ENCODE measurements at places on chromosomes 16 and 17.
A peak's percentile ranks its signal among the peaks of the same experiment; 100 is the strongest.

GRCh38 chr17:44130693-44131349, 7.4 kb upstream of the HDAC5 start:
- no peak for DNase-seq

GRCh38 chr16:84058664-84059063, 16.1 kb upstream of the SLC38A8 start:
- DNase-seq: no peak

DNA sequence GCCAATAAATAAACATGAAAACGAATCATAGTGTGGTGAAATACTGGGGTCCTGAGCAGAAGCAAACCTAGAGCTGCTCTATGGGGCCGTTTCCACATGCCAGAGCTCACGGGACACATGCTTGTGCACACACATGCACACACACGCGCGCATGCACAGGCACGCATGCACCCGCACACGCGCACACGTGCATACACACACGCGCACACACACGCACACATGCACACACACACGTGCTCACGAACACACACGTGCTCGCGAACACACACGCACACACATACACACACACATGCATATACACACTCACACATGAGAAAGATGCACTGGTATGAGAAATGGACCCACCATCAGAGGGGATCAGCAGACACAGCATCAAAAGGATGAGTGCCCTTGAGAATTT, 52.2 kb upstream of the DNAJA2 start:
- DNase-seq: no peak

DNA sequence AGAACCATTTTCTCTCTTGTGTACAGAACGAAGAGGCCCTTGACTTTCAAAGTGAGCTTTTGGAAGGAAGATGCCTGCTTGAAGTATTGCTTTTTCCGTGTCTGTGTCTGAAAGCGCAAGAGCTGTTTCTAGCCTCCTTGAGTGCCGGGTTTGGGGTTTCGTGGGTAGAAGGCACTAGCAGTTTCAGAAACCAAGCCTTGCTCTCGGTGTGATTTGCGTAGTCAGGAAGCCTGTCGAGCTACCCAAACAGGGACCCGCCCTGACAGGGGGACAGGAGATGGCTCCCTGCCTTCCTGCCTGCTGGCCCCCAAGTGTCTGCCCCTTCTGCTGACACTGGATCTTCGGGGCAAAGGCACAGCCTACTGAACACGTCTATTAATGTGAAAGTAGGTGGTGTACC, 322.0 kb downstream of the MAF start:
- no peak for DNase-seq

GRCh38 chr16:27287887-27288286, 19.3 kb upstream of the NSMCE1 start:
- DNase-seq: no peak

DNA sequence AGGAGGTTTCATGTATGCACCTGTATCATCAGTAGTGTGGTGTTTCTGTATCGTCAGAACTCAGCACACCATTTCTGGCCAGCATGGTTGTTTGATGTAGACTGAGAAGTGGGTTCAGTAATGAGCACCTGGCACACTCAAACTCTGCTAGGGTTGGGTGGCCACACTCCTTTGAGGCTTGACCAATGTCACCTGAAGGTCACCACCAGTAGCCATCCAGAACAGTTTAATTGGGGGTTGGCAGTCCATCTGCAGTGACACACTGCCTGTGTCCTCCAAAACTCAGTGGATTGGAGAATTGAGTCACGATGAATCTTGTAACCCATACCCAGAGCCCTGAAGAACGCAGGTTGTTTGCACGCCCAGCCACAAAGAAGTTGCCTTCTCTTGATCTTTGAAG, 86.8 kb upstream of the HSBP1 start:
- DNase-seq: no peak

- DNase-seq: no peak
Observed at GRCh38 chr17:51083981-51084380, 36.7 kb downstream of the SPAG9 start.

DNA sequence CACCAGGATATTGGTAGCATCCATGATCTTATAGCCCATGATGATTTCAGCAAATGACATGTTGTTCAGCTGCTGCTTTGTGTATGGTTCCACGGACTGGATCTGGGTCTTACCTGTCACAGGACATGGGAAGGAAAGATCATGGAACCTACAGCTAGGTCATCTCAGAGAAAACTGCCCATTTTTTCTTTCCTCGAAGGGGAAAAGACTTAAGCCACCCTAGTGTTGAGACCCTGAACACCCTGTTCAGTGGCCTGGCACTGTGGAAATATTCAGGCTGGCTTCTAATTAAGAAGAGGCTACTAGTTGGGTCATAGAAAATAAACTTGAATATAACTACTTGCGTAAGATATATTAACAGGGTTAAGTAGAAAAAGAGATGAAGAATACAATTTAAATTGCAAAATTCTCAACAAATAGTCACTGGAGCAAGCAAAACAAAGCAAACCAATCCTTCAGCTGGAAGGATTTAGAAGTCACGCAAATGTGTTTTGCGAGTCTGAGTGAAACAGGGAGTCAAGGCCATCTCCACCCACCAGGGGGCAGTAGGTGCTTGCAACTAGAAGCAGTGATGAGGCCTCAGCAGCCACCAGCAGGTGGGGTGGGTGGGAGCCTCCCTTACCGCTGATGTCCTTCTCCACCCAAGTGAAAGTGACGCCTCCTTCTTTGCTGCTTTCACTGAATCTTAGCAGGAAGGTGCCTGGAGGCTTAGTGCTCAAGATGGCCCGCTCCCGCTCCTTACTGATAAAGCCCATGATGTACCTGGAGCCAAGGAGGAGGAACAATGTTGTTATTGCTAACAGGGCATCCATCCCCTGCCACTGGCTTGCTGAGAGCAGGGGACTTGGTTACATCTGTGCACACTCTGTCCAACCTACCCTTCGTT, 34.3 kb downstream of the STAT5A start:
- peak; percentile 91 for DNase-seq

- DNase-seq: no peak
Observed at GRCh38 chr17:40951011-40951622, 13.7 kb upstream of the KRT23 start.

GRCh38 chr17:58537266-58537665, 22.8 kb upstream of the MTMR4 start:
- DNase-seq: no peak

GRCh38 chr16:4682084-4682591, 11.2 kb upstream of the NUDT16L1 start:
- DNase-seq: no peak

GRCh38 chr17:4972322-4972721, 4.7 kb upstream of the SPAG7 start:
- DNase-seq: no peak

- DNase-seq: no peak
Observed at GRCh38 chr17:81528651-81529436, 667 bp downstream of the FSCN2 start.

GRCh38 chr17:83083368-83084201, 4.2 kb downstream of the METRNL start:
- DNase-seq: peak; percentile 43

DNA sequence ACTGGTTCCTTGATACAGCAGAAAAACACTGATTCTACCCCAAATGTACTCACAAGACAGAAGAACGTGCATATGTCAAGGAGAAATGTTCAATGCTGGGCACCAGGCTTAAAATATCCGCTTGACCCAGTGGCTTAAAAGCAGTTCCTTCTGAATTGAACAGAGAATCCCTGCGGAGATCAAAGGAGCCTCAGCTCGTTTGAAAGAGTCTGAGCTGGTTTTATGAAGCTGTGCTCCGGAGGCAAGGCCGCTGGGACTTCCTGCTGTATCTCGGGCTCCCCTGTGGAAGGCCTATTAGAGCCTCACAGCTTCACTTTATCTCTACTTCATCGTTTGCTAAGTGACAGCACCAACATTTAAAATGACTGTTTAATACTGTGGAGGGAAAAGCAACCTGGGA, 2.2 kb downstream of the LMF1 start:
- DNase-seq: no peak

GRCh38 chr16:78385086-78385805, 285.8 kb downstream of the WWOX start:
- DNase-seq: no peak

DNA sequence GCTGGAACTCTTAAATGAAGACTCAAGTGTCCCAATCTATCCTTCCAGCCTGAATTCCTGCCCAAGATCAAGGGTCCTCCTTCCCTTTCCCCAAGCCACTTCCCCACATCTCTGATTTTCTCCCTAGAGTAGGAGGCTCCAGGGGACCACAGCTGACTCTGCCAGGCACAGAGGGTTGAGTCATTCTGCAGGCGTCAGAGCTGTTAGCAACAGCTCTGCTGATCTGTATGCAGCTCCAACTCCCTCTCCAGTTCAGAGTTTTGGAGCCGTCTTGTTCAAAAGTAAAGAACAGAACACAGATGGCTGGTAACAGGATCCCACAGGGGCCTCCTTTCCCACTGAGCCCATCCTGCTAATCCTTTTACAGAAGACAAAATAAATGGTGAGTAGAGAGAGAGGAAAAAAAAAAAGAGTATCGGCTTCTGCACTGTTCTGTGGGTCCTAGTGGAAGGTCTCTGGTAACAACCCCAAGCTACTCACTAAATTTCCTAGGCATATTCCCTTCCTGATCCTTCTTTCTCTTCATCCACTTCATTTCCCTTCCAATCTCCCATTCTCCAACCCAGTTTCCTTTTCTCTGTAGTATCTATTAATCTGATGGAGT, 13.4 kb upstream of the TAOK1 start:
- no peak for DNase-seq

DNA sequence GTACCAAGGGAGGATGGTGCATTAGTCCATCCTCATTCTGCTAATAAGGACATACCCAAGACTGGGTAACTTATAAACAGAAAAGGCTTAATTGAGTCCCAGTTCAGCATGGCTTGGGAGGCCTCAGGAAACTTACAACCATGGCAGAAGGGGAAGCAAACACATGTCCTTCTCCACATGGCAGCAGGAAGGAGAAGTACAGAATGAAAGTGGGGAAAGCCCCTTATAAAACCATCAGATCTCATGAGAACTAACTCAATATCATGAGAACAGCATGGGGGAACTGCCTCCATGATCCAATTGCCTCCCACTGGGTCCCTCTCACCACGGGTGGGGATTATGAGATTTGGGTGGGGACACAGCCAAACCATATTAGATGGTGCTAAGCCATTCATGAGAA, 84.5 kb downstream of the SEC14L1 start:
- no peak for DNase-seq

- DNase-seq: no peak
Observed at GRCh38 chr17:50093807-50094206, 1.3 kb upstream of the PDK2 start.

- no peak for DNase-seq
Observed at GRCh38 chr17:62994931-62995330, 28.9 kb downstream of the TANC2 start.

DNA sequence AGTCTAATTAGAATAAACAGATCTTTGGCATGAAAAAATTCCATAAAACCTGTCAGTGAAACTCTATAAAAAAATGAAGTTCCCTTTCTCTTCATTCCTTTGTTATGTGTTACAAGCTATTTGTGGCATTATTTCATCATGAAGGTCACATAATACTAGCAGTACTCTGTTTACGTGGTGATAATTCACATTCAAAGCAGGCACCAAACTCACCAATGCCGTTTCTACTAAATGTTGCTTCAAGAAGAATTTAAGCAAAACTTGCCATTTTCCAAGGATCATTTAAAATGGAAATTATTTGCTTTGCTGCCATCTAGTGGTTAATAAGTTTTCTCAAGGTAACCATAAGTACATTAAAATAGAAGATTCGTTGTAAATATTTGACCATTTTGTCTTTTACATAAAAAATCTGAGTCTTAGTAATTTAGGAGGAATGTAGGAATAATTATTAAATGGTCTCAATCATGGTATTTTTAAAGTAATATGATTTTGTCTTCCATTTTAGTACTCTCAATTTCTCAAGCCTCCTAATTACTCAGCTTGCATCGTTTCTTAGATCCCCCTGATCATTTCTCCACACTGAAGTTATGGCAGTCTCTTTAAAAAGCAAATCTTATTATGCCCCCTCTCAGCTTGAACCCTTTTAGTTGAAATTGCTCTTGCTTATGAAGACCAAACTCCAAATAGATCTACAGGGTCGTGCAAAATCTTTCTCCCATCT, 80.8 kb downstream of the OMG start:
- DNase-seq: peak; percentile 42

DNA sequence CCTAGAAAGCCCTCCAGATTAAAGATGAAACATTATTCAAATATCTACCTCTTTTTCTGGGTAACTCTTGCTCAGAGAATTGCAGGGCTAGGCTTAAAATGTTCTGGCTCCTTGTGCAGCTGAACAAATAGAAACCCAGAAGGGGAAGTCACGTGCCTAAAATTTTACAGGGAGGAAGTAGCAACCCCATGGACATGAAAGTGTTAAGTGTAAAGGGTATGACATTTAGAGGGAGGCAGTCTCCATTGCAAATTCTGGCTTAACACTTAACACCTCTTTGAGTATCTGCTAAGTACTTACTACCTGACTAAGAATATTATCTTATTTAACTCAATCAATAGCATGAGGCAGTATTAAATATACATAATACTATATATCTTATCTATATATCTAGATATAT, 376.1 kb upstream of the ERCC4 start:
- no peak for DNase-seq

- no peak for DNase-seq
Observed at GRCh38 chr17:31586946-31587345, 195.5 kb downstream of the RAB11FIP4 start.

DNA sequence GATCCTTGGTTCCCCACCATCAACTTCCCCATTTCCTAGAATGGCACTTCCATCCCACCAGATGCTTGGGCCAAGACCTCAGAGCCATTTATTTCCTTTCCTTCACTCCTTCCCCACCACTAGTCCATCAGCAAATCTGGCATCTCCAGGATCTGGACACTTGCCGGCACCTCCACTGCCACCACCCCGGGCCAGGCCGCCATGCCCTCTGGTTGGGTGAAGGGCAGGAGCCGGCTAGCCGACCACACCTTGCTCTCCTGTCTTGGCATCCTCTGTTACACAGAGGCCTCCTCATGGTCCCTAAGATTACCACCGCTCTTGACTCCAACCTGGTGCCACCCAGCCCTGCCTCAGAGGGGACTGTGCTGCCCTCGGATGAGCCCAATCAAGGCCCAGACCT, 104.5 kb downstream of the RMI2 start:
- no peak for DNase-seq

DNA sequence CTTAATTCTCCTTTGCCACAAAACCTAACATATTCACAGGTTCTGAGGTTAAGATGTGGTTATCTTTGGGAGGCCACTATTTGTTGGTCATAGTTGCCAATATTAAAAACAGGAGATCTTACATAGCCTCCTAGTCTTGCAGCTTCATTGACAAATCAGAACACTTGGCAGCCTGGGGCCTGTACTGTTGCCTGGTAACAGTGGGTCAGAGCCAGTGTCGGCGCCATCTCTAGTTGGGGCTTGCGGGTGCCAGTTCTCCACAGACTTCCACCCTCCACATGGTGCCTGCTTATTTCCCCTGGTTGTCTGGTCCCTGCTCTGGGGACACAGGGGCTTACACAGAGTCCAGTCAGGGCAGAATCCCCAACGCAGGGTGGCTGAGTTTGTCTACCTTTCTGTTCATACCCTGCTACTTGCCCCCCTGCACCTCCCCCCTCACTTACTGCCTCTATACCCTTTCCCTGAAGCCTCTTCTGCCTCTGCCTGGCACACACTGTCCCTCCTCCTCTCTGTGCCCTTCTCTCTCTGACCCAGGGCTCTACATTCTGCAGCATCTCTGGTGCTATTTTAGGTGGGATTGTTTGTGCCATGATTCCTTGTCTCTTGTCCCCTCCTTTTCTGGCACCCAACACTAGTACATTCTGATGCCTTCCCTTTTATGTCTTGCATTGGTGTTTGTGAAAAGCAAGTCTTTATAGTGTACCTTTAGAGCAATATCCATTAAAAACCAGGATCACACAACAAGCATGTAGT, 13.4 kb downstream of the EPN2 start:
- DNase-seq: no peak

Measured in COLO829 (cell line).